ENCODE measurements at places on chromosomes 7 and 10.

GRCh38 chr7:44973610-44974401 is 5.0 kb downstream of the MYO1G start:
- peak; percentile 22 for DNase-seq

DNA sequence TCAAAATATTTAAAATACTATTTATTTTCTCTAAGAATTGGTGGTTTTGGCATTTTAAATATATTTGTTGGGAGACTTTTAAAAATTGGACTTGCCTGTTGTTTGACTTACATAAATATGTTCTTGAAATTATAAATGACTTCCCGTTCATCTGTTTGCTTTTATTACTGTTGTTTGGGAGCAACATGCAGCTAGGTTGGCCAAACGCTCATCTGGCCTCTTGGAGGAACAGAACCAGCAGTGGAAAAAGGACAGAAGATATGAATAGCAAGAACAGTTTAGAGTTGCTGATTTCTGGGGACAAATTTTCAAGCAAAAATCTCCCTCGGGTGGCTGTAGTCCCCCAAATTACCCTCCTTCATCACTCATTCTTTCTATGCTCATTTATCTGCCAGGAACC is 41.6 kb downstream of the PLXDC2 start:
- DNase-seq, result no peak

DNA sequence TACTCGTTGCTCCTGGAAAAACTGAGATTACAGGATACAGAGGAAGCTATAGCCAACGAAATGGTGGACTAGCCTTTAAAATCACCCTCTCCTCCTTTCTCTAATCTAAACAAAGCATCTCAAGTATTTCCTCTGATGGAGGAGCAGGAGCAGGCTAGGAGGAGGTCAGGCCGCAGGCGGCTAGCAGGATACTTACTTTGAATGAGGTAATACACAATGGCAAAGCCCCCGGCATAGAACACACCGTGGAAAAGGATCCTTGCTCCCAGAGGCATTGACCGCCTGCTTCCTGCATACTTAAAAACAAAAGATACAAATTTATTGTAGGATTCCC is 64.4 kb downstream of the STK17A start:
- no peak for DNase-seq

DNA sequence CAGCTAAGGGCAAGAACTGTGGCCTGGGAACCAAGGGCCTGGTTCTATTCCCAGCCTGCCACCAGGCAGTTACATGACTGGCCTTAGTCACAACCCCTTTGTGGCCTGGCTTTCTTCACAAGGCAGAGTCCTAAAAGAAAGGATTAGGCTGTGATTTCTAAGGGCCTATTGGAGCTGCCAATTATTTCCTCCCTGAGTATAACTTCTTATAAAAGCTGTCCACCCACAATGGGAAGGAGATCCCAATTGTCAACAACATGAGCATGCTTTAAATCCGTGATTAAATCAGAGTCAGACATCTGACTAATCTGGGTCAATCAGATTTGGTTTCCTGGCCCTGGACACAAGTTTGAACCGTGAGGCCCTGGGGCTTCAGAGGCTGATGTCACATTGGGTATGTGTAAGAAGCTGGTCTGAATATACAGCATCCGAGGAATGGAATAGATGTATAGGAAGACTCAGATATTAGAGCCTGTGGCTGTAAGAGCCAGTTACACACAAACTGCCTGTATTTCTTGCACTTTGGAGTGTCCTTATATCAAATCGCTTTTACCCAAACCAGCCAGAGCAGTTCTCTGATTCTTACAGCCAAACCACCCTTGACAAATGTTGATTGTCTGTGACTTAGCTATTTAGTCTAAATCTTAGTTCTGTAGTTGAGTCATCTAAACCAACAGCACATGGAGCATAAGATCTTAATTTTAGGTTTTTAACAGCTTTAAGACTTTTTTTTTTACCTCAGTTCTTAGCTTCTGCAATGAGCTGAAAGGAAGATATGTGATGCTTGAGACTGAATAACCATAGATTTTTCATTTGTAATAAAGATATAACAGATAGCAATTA is 61.3 kb downstream of the ABCB4 start:
- no peak for DNase-seq

DNA sequence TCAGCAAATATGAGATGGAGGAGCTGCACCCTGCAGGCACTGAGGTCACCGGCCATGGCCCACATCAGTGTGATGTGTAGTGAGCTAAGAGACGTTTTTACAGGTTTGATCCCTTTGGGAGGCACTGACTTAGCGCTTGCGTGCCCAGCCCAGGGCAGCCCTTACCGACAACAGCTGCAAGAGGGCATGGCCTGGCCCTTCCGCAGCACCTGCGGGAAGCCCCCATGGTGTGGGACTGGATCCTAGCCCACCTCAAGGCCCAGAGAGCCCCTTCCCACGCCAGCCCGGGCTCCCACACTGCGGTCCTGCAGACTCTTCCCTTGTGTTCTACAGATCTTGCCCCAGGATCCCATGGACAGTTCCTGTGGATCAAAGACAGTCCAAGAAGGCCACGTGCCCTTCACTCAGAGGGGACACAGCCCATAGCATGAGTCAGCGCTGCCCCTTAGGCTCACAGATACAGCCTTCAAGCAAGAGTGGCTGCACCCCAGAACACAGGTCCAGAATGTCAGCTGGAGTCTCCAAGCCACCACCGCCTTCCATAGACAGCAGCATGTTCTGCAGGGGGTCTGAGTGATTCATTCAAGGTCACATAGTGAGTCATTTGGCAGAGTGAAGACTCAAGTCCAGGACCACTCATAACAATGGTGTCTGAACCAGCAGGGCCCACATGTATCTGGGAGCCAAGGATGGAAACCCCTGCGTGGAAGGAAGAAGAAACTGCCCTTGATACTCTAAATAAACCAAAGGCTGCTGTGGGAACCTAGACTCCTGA is 25.4 kb downstream of the TLL2 start:
- no peak for DNase-seq

DNA sequence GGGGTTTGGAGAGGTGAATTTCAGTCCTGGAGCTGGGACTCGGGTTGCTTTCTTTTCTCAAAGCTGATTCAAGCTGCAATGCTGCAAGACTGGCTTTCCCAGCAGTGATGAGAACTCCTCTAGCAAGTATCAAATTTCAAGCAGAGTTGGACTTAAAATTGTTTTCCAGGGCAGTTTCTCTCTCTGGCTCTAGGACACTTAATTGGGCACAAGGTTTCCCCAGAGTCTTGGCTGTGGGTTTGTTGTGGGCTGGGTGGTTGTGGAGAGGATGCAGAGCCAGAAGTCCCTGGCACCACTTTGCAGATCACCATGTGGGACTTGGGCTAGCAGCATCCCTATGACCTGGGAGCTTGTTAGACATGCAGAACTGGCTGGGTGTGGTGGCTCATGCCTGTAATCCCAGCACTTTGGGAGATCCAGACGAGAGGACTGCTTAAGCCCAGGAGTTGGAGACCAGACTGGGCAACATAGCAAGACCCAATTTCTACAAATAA is 16.8 kb downstream of the AKR1B15 start:
- no peak for DNase-seq

- DNase-seq, result no peak
These were observed 31.9 kb downstream of the SLC26A4 start for GRCh38 chr7:107692501-107692900.

DNA sequence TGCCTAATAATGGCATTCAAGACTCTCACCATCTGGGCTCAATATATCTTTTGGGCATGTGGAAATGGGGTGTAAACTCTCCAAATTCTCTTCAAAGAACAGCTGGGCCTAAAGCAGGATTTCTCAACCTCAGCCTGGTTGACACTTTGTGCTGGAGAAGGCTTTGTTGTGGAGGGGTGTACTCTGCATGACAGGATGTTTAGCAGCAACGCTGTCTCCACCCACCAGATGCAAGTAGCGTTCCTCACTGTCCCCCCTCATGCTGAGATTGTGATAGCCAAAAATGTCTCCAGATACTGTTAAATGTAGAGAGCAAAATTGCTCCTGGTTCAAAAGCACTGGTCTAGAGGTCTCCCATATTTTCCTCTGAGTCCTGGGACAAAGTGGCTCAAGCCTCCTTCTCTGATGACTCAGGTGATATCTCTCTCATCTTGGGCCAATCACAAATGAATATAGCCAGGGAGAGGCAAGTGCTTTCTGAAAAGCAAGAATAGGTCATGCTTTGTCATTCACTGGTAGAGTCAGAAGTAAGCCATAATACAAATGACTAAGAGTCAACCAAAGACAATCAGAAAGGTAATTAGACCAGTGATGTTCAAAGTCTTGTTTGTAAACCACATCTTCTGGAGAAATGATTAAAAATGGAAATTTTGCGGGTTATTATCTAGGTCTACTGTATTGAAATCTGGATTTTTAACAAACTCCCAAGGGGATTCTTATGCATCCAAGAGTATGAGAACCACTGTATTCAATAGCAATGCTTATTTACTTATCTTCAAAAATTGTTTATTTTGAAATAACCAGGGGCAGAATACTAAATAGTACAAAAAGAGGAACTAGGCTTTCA is 330.8 kb downstream of the PTEN start:
- no peak for DNase-seq

- no peak for DNase-seq
These were observed 149.3 kb upstream of the NRP1 start for GRCh38 chr10:33483816-33484190.

DNA sequence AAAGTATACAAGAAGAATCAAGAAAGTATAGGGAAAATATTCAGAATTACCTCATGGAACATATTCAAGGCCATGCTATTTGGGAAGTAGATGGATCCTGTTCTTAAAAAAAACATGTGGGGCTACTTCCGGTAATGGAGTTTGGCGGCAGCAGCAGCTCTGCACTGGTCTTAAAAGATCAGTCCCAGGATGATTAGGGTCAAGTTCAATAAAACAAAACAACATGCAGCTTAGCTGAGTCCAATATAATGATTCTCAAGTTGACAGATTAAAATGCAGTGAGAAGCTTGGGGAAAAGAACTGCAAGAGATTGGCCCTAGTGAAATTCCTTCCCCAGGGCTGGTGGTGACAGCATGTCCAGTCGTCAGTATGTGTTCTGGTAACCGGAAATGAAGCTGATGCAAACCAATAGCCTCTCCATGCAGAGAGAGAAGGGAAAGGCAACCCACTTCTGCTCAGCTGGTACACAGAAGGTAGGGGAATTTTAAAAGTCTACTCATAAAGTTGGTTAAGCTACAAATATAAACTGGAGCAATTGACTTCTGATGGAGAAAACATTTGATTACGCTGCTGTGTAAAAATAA is 305.1 kb upstream of the IMMP2L start:
- DNase-seq, result no peak

DNA sequence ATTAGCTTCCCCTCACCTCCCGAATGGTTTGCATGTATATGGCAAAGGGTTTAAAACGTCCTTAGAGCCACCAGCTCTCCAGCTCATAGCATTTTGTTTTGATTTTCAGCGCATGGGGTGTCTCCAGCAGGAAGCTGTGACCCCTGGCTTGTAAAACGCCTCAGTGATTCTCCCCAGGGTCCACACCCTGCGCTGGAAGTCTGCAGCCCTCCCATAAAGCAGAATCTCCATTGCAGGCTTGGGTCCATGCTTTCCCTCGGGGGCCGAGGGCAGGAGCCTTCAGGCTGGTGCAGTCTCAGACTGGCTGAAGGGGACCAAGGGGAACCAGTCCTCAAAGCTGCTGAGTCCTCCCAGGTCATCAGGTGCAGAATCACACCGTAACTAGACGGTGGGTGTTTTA is 109.7 kb downstream of the VIPR2 start:
- no peak for DNase-seq

DNA sequence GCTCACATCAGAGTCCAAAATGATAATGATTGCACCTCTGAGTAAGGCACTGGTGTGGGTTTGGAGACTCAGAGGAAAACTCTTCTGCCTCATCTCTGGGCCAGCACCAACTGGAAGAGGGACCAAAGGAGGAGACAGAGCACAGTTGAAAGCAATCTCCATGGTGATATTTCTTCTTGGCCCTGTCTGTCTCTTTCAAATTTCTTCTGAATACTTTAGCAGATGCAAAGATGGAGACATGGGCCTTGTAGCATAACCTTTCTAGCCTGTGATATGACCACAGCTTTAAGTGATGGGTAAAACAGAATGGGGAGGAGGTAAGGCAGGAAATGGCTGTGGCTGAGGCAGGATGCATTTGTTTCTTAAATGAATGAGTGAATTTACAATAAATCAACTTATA is 12.2 kb upstream of the GIMAP7 start:
- DNase-seq, result no peak

GRCh38 chr10:1056326-1057105 is at the start of gene WDR37:
WDR37 (plus strand) TSS chr10:1056385; CDS start chr10:1072156, 15,771 bp downstream.
- DNase-seq, result peak; percentile 85

DNA sequence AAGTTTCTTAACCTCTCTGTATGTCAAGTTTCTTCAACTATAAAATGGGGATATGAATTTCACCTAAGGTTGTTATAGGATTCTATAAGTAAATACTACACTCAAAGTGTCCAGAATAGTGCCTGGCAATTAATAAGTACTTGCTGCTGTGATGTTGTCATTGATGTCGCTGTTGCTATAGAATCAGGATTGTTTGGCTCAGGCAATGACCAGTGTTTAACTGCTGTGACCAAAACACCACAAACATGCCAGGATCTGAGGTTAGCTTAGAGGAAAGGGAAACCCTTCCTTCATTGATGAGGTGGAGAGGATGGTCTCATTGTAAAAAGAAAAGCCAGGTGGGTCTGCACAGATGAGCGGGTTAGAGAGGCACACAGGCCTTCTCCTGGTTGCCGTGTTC is 223.1 kb upstream of the INHBA start:
- no peak for DNase-seq

GRCh38 chr10:29828440-29828894 is 193.7 kb upstream of the SVIL start:
- no peak for DNase-seq

GRCh38 chr7:134781171-134781570 is 1.7 kb downstream of the CALD1 start:
- DNase-seq, result no peak

- no peak for DNase-seq
These were observed 54.9 kb downstream of the RNLS start for GRCh38 chr10:88528201-88528600.

DNA sequence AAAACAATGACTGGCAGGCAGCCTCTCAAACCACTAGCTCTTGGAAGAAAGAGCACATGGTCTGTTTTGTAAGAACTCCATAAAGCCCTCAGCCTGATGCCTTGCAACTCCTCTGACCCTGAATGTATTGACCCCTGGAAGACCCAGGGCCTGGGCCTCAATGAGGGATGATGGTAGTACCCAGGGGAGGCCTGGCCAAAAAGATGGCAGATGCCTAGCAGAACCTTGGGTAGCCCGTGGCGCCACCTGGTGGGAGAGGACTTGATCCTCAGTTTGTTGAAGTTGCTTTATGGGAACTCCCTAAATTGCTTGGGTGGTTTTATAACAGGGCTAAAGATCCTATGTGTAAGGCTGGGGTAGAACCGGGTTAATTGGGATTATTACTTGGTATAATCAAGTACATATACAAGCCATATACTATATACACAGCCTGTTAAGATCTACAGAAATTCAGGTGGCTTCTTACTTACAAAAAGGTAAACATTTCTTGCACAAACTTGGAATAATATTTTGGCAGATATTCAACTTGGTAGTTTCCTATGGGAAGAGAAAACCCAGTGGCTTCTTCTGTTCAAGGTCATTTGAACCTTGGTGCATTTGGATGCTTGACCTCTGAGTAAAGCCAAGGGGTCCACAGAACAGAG is 95.8 kb upstream of the CACUL1 start:
- peak; percentile 7 for DNase-seq
